ENCODE measurements at places on chromosomes 2 and 18.

DNA sequence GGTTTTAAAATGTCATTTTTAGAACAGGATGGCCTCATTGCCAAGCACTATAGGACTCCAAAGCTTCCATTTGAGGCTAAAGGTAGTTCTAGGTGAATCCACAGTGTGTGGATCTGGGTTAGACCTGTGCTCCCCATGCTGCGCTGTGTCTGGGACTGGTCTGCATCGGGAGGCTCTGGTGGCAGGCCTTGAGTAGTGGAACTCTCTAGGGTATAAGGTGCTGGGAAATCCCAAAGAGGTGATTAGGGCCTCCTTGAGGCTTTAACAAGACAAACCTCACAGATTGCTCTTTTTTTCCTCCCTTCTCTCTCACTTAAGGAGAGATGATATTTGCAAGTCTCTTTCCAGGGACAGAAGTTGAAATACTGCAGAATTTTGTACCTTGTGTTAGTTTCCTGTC lies 9.3 kb downstream of the SEC11C start:
- DNase-seq, result no peak

- DNase-seq, result no peak
Measured at GRCh38 chr18:68402784-68403183, 312.1 kb downstream of the TMX3 start.

DNA sequence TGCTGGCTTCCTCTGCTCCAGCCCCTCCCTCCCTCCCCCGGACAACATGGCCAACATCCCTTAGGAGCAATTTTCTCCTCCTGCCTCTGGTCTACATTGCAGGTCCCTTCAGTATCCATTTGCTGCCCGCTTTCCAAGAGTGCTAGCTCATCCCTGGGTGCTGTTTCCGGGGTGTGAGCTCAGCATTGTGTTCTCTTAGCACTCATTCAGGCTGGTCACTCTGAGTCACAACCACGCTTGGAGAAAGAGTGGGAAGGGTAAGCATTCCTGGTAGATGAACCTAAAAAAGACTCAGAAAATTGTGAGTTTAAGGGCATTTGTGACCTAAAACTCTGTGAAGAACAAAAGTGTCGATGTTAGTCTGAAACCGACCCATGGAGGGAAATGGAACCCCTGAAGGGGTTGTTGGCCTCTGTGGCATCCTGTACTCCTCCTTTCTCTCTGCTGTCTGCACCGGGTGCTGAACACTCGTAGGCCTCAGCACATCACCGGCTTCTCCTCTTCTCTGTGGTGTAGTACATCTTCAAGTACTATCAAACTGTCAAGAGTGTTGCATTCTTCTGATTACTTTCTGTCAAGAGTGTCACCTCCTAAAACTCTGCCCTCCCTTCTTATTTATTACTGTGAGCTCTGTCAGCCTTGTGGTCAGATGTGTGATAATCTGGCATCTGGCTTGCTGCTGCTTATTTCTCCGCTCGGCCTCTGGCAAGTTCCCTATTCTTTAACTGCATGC lies 73.0 kb downstream of the CTNNA2 start:
- no peak for DNase-seq

DNA sequence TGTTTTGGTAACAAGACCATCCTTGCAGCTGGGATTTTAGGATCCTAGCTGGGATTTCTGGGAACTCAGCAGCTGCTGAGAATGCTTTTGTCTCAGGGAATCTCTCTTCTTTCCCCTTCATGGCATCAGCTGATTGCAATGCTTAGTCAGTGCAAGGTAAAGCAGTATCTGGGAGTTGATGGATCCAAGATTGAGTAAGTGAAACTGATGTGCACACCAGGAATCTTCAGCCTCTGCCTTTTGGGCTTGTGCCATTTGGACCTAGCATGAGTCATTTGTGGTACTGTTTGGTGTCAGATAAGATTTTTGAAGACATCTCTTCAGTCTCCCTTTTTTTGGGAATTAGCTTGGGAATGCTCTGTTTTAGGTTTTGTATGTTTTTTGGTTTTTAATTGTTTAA lies 363.3 kb upstream of the TFPI start:
- no peak for DNase-seq

GRCh38 chr2:152445791-152446201 lies 110.8 kb downstream of the FMNL2 start:
- DNase-seq, result no peak

- DNase-seq, result no peak
Measured at GRCh38 chr2:147777394-147777793, 67.4 kb upstream of the ACVR2A start.

GRCh38 chr2:25358836-25359235 lies 17.1 kb upstream of the DNMT3A start:
- DNase-seq, result no peak

GRCh38 chr2:11406958-11407381 lies 59.0 kb downstream of the E2F6 start:
- no peak for DNase-seq

GRCh38 chr18:48937869-48938750 lies 12.7 kb downstream of the SMAD7 start:
- no peak for DNase-seq

DNA sequence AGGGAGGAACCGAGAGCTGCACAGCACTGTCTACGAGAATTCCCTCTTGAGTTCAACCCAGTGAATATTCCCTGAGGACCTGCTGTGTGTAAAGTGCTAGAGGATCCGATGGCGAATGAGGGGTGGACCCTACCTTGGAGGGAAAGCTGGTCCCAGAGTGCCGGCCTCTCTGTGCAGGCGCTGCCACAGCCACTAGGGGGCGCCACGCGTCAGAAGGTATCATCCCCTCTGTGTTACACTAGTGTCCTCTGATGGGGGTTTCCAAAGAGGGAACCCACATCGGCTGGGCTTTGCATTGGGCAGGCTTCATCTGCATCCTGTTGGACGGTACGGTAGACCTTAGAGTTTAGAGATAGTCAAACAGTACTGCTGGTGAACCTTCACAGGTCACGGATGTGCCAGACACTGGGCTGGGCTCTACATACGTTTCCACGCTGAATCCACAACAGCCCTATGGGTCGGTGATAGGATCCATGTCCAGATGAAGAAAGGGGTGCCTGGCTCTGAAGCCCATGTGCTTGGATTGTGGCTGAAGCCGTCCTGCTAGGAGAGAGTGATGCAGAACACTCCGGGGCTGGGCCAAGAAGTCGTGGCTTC lies 39.0 kb downstream of the COA5 start:
- no peak for DNase-seq

DNA sequence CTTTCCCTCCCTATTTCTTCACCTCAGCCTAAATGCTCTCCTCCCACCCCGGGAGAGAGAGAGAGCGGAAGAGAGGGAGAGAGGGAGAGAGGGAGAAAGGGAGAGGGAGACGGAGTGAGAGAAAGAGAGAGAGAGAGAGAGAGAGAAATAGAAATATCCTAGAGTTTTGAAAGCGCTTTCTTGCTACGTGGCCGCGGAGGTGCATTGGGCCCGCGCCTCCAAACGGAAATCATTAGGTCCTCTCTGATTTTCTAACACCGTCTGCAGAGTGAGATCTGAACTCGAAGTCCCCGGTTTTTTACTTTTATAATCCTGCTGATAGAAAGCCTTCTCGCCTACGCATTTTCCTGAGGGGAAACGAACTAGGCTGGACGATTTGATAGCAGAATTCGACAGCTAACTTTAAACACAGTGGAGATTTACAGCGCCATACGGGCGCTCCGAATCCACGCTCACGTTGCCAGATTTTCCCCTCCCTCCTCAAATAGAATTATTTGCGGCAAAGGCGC lies 903 bp upstream of the EVX2 start:
- DNase-seq, result no peak

GRCh38 chr2:76826691-76827090 lies 695.5 kb downstream of the LRRTM4 start:
- no peak for DNase-seq

DNA sequence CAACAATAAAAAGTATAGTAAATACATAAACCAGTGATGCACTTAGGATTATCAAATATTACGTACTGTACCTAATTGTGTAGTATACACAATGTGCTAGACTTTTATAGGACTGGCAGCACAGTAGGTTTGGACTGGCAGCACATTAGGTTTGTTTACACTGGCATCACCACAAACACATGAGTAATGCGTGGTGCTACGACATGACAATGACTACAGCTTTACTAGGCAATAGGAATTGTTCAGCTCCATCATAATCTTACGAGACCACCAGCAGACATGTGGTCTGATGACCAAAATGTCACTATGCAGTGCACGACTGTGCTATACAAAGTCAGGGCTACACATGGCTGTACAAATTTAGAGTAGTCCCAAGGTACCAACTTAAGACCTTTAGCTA lies 2.3 kb downstream of the MBOAT2 start:
- no peak for DNase-seq

- no peak for DNase-seq
Measured at GRCh38 chr2:66515743-66516142, 80.8 kb downstream of the MEIS1 start.

DNA sequence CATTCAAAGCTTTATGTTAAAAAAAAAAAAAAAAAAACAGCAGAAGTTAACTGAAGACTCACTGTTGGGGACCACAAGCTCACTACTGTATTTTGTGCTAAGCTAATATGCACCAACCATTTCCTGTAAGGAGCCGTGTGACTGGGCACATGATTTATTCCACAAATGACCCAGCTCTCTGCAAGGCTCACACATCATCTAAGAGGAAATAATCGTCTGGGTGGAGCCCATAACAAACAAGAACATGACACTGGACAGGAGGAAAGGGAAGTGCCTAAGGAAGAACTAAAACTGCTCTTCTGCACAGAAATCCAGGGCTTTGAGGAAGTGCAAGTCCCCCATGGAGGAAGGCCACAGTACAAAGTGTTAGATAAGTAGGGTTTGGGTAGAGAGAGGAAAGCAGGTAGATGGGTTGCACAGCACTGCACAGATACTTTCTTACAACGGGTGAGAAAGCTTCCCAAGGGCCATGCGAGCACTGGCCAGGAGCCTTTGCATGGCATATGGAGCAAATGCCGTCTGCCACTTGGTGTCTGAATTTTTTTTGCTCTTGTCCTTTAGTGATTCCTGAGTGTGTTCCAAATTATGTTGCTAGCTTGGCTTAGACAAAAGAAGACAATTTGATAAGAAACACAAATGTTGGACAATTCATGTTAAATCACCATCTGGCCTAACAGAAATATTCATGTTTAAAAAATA lies 24.4 kb downstream of the NFE2L2 start:
- no peak for DNase-seq

- DNase-seq, result no peak
Measured at GRCh38 chr18:22961156-22961555, 28.0 kb downstream of the RBBP8 start.

- no peak for DNase-seq
Measured at GRCh38 chr2:24918326-24919036, 1.6 kb downstream of the ADCY3 start.

GRCh38 chr2:54602736-54603322 lies 120.6 kb upstream of the EML6 start:
- no peak for DNase-seq

DNA sequence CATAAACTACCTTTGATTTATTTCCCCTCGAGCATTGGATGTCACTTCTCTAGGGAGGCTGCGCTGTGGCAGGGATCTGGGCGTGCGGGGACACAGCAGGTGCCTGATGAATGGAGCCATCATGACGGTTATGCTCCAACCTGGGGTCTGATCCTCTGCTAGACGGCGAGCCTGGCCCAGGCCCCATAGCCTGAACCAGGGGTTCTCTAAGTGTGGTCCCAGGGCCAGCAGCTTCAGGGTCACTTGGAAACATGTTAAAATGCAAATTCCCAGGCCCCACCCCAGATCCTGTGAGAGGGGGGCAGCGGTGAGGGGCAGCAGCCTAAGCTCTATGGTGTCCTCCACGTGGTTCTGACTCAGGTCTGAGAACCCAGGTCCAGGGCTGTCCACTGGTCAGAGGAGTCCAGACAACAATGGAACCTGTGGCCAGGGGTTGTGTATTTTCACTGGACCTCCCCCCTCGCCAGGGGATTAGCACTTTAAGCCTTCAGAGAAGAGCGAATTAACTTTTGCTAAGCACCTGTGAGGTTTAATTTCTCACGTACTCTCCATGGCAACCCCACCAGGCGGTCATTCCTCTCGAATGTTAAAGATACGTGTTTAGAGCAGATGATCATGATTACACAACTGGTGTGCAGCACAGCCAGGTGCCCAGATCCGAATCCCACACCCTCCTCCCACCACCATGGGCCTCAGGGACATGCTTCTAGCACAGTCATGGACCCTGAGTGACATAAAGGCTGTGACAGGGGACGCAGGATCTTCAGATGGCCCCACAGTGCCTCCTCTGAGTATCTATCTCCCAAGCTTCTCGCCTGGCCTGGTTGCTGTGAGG lies 1.6 kb upstream of the ARHGEF4 start:
- no peak for DNase-seq

- no peak for DNase-seq
Measured at GRCh38 chr2:236319036-236319435, 54.8 kb upstream of the ASB18 start.

- no peak for DNase-seq
Measured at GRCh38 chr2:84768840-84769239, 112.0 kb downstream of the TRABD2A start.

- DNase-seq, result no peak
Measured at GRCh38 chr2:74873678-74874640, 40.0 kb downstream of the HK2 start.

- DNase-seq, result no peak
Measured at GRCh38 chr18:48962252-48962993, 11.7 kb upstream of the SMAD7 start.

- DNase-seq, result no peak
Measured at GRCh38 chr18:6625481-6625880, 104.0 kb upstream of the ARHGAP28 start.

DNA sequence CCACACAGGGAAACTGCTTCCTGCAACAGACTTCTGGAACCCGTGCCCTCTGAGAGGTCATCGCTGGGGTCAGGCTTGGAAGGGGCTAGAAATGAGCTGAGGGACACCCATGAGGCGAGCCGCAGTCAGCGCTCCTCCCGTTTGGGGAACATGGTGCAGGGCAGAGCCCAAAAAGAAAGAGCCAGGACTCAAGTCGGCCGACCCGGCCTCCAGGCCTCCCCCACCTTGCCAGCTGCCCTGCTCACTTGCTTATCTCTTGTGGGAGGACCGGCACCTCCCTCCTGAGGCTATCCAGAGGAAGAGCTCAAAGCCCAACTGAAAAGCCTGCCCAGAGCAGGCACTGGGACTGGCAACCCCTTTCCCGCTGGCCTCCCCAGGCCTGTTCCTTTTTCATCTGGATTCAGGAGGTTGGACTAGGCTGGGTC lies 43.6 kb downstream of the SCTR start:
- DNase-seq, result no peak
